ENCODE measurements at places on chromosomes 1 and 21.

GRCh38 chr1:166865926-166866325, 10.1 kb downstream of the TADA1 start:
- no peak for DNase-seq

DNA sequence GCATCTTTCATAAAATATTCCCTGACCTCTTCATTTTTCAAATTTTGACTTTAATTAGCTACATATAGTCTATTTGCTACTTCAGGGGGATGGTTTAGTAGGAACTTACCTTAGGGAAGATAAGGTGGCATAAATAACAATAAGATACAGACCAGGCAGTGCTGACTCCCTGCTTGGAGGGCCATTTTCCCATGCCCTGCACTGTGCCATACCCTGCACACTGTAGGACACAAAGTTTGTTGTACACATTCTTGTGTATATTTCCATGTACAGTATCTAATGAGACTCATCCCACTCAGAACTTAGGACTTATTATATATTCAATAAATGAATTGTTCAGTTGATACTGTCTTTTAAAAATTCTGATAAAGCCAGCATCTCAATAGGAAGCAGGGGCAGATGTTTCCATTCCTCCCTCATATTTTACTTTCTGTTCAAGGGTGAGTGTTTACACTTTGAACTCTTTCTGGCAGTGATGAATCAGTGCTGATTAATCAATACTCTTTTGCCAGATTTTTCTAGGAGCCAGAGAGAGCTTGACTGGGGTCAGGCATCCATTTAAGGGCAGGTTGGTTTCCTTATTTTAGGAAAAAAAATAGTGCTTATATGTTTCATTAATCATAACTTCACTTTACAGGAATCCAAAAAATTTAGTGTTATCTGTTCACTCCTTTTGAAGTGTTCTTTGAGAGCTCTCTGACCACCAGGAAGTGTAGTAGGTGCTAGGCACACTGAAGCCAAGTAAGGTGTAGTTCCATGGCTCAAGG, 30.6 kb downstream of the MPZL1 start:
- no peak for DNase-seq

GRCh38 chr1:29208442-29208841, 22.3 kb downstream of the MECR start:
- DNase-seq, result no peak

GRCh38 chr21:33127154-33127867, 57.4 kb downstream of the OLIG1 start:
- peak; percentile 35 for DNase-seq

DNA sequence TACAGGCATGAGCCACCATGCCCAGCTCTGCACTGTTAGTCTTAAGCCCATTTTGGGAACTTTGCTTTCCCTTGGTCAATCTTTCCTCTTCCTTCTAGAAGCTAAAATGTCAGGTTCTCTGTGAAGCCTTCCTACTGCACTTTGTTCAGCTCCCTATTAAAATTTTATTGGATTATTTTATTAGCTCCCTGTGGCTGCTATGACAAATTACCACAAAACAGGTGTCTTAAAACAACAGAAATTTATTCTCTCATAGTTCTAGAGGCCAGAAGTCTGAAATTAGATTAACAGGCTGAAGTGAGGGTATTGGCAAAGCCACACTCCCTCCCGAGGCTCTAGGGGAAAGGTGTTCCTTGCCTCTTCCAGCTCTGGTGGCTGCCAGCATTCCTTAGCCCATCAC, 4.2 kb upstream of the SMYD2 start:
- no peak for DNase-seq

DNA sequence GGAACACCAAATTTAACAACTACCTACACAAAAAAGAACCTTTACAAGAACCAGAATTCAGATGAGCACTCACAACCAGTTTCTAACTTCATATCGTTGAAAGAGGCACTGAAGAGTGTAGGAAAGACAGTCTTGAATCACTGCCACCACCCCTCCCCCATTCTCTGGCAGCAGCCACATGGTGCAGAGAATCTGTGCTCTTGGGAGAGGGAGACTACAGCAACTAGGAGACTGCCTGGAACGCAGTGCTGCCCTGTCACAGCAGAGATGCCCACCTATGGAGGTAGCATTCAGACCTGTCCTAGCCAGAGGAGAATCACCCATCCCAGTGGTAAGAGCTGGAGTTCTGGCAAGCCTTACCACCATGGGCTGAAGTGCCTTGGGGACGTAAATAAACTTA, 7.3 kb downstream of the CCN1 start:
- no peak for DNase-seq

GRCh38 chr1:208343226-208343625, 99.0 kb upstream of the PLXNA2 start:
- no peak for DNase-seq

GRCh38 chr1:246142320-246142893, 364.7 kb downstream of the SMYD3 start:
- no peak for DNase-seq

DNA sequence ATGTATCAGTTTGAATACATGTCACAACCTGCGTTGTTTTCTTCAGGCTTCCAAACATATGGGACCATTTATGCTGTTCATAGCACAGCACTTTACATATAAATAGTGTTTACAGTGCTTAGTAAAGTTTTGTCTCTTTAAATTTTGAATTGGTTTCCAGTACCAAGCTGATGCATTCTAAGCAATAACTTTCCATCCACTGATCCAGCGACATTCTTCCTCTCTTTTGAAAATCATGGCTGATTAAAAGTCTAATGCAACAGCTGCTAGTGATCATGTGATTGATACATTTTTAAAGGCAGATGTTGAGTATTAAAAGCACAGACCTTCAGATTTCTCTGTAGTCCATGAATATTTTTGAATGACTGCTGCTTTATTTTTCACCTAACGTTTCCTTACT, 154.9 kb downstream of the PTPRC start:
- no peak for DNase-seq

DNA sequence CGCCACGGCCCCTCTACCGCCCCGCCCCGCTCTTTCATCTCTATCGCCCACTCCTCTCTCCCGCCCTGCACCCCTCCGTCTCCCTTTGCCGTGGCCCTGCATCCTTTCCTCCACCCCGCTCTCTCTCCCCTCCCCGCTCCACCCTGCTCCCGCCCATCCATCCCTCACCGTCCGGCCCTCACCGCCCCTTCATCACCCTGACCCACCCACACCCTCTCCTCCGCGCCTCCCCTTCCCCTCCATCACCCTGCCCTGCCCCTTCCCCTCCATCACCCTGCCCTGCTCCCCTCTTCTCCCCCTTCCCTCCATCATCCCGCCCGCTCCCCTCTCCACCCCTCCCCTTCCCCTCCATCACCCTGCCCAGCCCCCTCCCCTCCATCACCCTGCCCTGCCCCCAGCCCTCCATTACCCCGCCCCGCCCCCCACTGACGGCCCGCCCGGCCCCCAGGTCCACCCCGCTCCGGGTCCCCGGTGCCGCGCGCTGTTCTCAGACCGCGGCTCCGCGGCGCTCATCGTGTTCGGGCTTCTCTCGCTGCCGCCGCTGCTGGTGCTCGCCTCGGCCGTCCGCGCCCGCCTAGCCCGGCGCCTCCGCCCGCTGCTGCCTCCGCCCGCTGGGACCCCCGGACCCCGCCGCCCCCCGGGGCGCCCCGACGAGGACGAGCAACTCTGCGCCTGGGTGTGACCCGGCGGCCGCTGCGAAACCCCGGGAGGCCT, 6.2 kb upstream of the ANKRD65 start:
- DNase-seq, result no peak

DNA sequence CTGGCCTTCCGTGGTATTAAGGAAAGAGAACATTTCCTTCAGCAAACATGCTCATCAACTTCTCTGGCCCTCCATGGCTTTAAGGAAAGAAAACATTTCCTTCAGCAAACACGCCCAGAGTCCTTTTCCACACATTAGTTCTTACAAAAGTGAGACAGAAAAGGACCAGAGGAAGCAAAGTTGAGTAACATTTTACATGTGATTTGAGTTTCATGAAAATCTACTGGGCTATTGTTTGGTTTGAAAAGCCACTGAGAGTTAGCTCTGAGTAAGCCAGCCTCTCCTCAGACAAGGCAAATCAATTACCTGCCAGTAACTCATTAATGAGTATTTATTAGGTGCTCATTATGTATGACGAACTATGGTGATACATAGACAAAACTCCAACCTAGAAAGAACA, 78.0 kb downstream of the NID1 start:
- no peak for DNase-seq

GRCh38 chr1:147292012-147292411, 49.5 kb downstream of the CHD1L start:
- DNase-seq, result no peak

GRCh38 chr1:38194472-38194871, 147.9 kb upstream of the POU3F1 start:
- DNase-seq, result no peak

GRCh38 chr1:43853161-43853921, 80.3 kb upstream of the ARTN start:
- DNase-seq, result peak; percentile 62

- no peak for DNase-seq
These were observed 280.2 kb downstream of the PTGER3 start for GRCh38 chr1:70767377-70767776.

- DNase-seq, result peak; percentile 88
These were observed at the start of gene ATP5PO for GRCh38 chr21:33915368-33916199. Gene ATP5PO, minus strand, starts transcription at chr21:33915804. Its CDS starts 41 bp downstream, at chr21:33915763.

GRCh38 chr1:116559304-116559761, 11.5 kb downstream of the CD58 start:
- no peak for DNase-seq

GRCh38 chr1:215568299-215568692, 1.2 kb downstream of the KCTD3 start:
- no peak for DNase-seq

GRCh38 chr1:196002906-196003305, 605.3 kb downstream of the KCNT2 start:
- no peak for DNase-seq

- DNase-seq, result peak; percentile 14
These were observed 39.2 kb downstream of the CDK18 start for GRCh38 chr1:205543351-205544301.

GRCh38 chr1:16014509-16015482, 3.0 kb downstream of the HSPB7 start:
- no peak for DNase-seq

DNA sequence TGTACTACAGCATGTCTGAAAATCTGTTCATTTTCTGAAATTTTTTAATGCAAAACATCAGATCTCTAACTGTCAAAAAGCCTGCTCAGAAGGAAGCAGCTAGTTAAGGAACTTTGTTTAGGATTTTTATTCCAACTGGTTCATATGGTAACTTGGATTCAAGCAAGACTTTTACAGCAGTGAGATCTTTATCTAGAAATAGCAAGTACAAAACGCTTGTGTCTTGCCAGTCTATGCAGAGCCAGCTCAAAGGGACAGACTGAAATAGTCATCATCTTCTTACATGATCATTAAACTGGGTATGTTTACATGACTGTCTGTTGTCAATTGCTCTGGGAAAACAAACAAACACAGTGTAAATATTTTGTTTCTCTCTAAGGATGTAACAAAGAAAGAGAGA, 37.6 kb downstream of the DDAH1 start:
- no peak for DNase-seq

- no peak for DNase-seq
These were observed 245.4 kb downstream of the PBX1 start for GRCh38 chr1:164804366-164804765.

DNA sequence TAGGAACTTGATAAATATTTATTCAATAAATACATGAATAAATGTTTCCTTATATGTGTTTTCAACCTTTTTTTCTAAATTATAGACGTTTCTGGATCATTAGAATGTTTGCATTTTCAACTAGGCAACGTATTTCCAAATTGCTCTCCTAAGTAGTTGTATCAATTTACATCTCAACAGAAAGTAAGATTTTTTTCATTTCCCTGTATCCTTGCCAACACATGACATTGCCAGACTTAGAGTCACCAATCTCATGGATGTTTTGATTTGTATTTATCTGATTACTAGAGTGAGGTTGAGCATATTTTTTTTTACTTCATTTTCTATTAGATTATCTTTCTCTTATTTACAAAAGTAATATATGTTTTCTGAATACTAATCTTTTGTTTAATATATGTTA, 22.2 kb upstream of the SMG7 start:
- DNase-seq, result no peak

DNA sequence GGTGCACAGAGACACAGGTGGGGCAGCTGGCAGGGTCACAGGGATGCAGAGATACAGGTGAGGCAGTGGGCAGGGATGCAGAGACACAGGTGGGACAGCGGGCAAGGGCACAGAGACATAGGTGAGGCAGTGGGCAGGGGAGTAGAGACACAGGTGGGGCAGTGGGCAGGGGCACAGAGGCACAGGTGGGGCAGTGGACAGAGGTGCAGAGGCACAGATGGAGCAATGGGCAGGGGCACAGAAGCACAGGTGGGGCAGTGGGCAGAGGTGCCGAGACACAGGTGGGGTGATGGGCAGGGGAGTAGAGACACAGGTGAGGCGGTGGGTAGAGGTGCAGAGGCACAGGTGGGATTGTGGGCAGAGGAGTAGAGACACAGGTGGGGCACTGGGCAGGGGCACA, 117.3 kb upstream of the KLHDC7A start:
- DNase-seq, result no peak

GRCh38 chr1:52727114-52727586, 897 bp downstream of the ZYG11B start:
- no peak for DNase-seq

GRCh38 chr1:169460191-169460833, 25.4 kb downstream of the SLC19A2 start:
- no peak for DNase-seq

DNA sequence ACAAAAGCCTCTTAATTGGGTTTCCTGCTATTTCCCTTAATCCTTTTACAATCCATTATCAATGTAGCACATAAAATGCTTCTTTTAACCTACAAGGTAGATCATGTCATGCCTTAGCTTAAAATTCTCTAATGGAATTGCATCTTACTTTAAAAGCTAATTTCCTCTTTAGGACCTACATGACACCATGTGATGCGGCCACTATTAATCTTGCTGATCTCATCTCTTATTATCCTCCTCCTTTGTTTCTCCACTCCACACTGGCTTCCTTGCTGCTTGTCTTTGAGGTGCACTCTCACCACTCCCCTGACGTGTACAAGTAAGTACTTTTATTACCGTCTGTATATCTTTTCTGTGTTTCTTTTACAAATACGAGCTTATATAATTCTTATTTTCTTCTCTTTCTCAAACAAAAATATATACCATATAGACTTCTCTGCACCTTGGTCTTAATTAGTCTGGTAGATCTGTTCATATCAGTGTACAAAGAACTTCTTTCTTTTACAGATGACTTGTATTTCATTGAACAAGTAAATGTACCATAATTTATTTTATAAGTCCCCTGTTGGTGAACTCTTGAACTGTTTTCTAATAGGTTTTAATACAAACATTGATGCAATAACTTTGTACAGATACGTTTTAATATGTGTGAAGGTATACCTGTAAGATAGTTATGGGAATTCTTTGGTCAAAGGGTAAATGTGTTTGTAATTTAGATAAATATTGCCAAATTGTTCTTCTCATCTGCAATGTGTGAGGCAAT, 28.2 kb downstream of the GPR88 start:
- DNase-seq, result no peak
